ENCODE measurements at places on chromosomes 13 and 19.

GRCh38 chr13:38824342-38824741, 137.5 kb downstream of the FREM2 start:
- DNase-seq: no peak

- DNase-seq: no peak
These were observed 9.7 kb downstream of the SIGLEC6 start for GRCh38 chr19:51521781-51522180.

DNA sequence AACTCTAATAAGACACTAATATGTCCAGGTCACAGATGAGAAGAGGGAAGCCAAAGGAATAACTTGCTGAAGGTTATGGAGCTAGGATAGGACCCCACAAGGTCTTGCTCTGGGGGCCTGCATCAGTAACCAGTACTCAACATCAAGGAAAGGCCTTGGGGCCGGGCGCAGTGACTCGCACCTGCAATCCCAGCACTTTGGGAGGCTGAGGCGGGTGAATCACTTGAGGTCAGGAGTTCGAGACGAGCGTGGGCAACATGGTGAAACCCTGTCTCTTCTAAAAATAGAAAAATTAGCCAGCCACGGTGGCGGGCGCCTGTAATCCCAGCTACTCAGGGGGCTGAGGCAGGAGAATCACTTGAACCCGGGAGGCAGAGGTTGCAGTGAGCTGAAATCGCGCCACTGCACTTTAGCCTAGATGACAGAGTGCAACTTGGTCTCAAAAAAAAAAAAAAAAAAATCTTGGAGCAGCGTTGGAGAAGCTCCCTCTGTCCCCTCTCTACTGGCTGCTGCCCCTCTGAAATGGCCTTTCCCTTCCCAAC, 1.8 kb downstream of the LONP1 start:
- DNase-seq: no peak

DNA sequence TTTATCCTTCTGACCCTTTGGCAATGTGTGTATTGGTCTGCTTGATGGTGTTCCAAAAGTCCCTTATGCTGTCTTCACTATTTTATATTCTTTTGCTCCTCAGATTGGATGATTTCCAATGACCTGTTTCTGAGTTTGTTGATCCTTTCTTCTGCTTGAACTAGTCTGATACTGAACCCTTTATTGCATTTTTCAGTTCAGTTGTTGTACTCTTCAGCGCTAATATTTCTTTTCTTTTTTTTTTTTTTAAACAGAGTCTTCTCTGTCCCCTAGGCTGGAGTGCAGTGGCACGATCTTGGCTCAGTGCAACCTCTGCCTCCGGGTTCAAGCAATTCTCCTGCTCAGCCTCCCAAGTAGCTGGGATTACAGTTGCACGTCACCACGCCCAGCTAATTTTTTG, 12.6 kb upstream of the ZNF566 start:
- no peak for DNase-seq

- no peak for DNase-seq
These were observed 1056.9 kb upstream of the ATXN8OS start for GRCh38 chr13:69050696-69051095.

- DNase-seq: no peak
These were observed 90.9 kb downstream of the TEX29 start for GRCh38 chr13:111411151-111411858.

DNA sequence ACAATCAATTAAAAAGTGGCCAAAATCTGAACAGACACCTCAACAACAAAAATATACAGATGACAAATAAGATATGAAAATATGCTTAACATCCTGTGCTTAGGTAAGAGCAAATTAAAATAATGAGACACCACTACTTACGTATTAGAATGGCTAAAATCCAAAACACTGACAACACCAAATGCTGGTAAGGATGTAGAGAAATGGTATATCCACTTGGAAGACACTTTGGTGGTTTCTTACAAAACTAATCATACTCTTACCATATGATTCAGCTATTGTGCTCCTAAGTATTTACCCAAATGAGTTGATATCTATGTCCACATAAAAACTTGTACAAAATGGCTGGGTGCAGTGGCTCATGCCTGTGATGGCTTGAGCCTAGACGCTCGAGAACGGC, 51.7 kb upstream of the ZNF599 start:
- DNase-seq: no peak

GRCh38 chr19:49932731-49933131, 3.4 kb upstream of the NUP62 start:
- peak; percentile 49 for DNase-seq

GRCh38 chr13:113584870-113585671, 518 bp downstream of the TFDP1 start:
- DNase-seq: no peak

- no peak for DNase-seq
These were observed 7.1 kb downstream of the ARHGAP45 start for GRCh38 chr19:1073956-1074517.

DNA sequence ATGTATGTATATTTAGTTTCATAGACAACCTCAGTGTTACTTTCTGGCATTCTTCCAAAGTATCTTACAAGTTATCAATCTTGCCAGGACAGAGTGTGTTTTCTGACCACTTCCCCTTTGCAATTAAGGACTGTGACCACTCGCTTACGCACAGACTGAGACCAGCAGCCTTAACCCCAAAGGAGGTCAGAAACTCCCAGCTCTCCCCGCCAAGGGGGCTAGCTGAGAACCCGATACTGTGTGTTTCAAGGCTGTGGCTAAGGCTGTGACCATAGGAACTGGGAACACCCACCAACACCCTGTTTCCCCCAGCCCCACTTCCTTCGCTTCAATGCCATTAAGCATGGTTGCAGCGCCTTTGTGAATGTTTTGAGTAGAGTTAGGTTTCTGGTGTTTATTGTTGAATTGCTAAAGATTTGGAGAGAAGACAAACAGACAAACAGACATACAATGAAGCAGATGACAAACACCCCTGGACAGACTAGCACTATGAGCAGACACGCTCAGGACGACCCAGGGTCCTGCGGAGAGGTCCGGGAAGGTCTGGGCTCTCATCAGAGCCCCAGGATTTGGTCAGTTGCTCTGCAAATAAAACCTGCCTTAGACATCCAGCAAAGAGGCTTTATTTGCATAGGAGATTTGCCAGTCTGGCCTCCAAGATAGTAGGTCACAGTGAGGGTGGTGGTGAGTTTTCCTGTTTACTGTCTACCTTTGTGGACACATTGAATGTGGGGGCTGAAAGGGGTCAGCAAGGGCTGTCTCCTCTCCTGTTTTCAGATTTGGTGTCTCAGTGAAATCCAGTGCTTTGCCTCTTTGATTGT, 25.0 kb upstream of the TNFSF11 start:
- peak; percentile 66 for DNase-seq

- no peak for DNase-seq
These were observed 12.1 kb downstream of the HNRNPUL1 start for GRCh38 chr19:41276231-41276630.

DNA sequence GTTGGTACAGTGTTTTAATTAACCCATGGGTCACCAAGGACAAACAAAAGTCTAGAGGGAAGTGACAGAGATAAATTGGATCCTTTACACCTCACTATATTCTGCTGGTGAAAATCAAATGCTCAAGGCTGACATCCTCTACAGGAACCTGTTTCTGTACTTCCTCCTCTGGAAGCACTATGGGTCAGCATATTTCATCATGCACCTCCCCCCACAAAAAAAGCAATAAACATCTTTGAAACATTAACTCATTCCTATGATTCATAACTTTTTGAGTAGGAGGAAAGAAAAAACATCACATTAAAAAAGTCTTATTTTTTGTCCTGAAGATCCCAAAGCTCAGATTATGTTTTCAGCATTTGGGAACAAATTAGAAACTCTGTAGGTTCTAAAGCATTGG, 588.3 kb upstream of the SGCG start:
- DNase-seq: no peak

- no peak for DNase-seq
These were observed 338 bp downstream of the RGCC start for GRCh38 chr13:41457589-41458186.

DNA sequence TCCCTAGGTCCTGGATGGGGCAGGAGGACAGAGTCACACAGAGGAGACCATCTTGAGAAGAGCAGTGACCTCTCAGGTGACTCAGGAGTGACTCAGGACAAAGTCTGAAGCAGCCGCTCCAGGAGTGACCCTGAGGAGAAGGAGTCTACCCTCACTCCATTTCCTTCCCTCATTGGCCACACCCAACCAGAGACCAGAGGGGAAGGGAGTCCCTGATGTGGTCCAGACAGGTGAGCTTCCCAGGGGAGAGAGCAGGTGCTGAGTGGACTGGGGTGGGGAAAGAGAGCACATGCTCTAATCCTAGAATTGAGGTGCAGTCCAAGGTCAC, 75.5 kb upstream of the MEDAG start:
- no peak for DNase-seq

DNA sequence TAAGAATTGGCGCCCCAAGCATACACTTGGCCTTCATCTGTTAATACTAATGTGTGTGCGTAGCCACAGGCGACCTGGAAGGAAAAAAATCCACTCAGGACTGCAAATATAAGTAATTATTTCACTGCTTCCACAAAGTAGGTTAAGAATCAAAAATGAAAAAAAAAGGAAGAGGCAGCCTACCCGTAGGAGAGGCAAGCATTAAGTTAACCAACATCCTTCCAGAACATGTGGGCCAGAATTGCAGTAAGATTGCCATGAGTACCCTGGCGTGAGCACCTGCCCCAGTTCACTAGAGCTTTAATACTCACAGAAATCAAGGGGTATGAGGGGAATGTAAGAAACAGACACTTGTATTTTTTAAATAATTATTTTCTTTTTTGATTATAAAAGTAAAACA, 22.2 kb downstream of the RCBTB2 start:
- no peak for DNase-seq

DNA sequence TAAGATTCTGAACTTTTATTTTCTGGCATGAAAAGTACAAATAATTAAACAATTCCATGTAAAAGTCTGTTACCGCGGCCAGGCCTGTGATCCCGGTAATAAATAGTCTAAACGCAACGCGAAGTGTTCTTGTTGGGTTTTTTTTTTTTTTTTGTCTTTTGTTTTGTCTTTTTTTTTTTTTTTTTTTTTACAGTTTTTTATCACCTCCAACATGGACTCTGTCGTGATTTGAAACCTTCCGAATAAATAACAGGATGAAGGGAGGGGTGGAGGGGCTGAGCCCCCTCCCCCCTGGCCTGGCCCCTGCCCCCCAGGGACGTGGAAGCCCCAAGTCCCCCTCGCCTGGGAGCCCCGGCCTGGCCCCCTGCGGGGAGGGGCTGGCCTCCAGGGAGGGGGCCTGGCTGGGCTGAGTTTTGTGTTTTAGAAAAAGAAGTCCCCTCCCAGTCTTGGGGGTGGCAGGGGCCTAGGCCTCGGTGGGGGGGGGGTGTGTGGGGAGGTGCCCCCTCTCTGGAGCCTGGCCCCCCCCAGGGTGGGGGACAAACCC, 16.0 kb downstream of the PRKCSH start:
- no peak for DNase-seq

GRCh38 chr19:1997353-1998233, 17.9 kb downstream of the BTBD2 start:
- DNase-seq: no peak

DNA sequence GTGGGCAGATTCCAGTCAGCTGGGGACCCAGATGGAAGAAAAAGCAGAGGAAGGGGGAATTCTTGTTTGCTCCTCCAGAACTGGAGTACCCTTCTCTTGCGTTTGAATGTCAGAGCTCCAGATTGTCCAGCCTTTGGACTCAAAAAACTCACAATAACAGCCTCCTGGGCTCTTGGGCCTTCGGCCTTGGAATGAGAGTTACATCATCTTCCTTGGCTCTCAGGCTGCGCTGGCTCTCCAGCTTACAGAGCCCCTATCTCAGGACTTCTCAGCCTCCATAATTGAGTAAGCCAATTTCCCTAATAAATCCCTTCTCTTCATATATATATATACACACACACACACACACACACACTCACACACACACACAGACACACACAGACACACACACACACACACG, 1215.7 kb upstream of the SLC10A2 start:
- DNase-seq: no peak

GRCh38 chr13:38167164-38167822, 182.4 kb upstream of the UFM1 start:
- no peak for DNase-seq

GRCh38 chr13:95636853-95637252, 7.7 kb downstream of the DZIP1 start:
- DNase-seq: no peak

DNA sequence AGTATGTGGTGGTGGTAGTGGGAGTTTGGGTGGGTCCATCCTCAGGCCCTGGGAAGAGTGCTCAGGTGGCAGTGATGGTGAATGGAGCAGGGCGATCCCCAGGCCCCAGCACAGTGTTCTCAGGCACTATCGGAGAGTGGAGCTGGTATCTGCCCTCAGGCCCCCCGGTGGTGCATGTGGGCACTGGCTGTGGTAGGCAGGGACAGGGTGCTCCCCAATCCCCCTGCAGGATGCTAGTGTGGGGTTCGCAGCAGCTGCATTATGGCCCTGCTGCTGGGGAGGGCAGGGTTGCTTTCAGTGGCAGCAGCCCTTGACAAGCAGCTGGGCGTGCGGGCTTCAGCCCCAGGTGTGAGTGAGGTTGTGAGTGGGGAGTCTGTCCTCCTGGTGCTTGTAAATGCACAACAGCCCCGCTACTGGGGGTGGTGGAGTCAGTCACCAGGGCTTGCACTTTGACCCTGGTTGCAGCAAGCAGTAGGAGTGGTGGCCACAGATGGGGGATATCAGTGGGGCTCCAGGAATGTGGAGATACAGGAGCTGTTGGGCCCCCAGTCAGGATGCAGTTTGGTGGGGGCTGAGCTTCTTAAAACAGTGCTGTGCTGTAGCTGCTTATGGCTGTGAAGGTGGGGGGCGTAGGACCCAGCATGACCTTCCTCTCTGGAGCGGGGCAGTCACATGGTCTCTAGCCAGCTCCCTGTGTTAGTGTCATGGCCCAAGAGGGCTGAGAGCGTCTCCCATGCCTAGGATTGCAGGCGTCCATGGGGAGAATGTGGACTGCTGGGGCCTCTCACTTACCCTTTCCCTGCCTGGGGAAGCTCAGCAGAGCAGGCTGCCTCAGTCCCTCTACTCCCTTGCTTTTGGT, 38.7 kb upstream of the ARHGEF7 start:
- no peak for DNase-seq

DNA sequence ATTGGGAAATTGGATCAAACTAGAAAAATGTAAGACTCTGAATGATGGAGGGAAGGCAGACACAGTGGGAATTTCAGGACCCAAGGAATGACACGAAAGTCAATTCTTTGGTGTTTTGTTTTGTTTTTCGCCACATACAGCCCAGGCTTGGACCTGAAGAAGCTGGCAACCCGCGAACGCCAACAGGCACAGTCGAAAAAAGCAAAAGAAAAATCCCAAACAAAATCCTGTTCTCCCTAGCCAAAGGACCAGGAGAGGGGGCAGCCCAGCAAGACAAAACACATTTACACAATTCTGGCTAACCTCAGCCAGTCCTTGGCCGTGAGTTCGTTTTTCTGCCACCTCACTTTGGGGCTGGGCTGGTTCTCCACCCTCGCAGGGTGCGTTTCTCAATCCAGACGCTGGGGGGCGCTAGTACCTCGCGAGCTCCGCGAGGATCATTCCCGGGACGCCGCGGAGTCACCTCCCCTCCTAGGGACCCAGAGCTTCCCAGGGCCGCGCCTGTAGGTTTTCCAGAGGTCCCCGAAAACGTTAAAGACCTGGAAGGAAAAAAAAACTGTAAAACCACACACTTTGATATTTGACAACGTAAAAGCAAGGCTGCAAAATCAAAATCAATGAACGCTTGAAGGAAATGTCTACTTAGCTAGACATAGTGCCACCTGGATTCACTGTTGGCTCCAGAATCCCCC, 34.9 kb upstream of the TPM4 start:
- peak; percentile 73 for DNase-seq

GRCh38 chr13:98879127-98879520, 98.7 kb downstream of the DOCK9 start:
- no peak for DNase-seq
